Foreskin fibroblast (primary cell): ENCODE measurements at places on chromosomes 12 and 14.

DNA sequence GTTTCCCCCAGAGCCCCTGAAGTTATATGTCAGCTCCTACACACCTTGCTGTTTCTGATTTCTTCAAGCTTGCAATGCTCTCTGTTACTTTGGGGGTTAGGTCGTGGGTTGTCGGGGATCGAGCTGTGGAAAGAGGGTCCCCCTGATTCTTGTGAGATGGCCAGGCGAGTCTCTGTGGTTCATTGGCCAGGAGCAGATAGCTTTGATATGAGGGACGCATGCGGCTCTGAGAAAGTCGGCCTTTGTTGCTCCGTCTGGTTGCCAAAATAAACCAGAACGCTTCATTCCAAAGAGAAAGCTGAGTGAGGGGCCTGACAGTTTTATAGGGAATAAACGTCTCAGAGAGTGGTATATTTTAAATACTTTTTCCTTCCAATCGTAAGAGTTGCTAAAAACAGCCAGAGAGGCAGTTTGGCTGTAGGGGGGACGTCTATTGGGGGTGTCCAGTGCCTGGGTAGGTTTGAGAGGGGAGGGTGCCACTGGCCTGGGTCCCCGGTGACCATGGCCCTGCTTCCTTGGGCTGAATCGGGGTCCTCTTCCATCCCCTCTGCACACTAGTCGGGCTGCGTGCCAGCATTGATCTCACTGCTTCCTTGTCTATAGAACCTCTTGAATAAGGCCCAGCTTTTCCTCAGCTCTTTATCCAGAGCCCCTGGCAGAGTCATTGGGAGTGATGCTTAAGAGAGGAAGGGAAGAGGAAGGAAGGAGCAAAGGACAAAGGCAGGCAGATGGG is 18.9 kb downstream of the CCND2 start:
- DNase-seq = no peak

DNA sequence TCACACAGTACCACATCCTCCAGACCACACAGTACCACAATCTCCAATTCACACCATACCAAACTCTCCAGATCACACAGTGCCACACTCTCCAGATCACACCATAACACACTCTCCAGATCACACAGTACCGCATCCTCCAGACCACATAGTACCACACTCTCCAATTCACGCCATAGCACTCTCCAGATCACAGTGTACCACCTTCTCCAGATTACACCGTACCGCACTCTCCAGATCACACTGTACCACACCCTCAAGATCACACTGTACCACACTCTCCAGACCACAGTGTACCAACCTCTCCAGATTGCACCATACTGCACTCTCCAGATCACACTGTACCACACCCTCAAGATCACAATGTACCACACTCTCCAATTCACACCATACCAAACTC is 184.9 kb downstream of the NTF3 start:
- no peak for DNase-seq

DNA sequence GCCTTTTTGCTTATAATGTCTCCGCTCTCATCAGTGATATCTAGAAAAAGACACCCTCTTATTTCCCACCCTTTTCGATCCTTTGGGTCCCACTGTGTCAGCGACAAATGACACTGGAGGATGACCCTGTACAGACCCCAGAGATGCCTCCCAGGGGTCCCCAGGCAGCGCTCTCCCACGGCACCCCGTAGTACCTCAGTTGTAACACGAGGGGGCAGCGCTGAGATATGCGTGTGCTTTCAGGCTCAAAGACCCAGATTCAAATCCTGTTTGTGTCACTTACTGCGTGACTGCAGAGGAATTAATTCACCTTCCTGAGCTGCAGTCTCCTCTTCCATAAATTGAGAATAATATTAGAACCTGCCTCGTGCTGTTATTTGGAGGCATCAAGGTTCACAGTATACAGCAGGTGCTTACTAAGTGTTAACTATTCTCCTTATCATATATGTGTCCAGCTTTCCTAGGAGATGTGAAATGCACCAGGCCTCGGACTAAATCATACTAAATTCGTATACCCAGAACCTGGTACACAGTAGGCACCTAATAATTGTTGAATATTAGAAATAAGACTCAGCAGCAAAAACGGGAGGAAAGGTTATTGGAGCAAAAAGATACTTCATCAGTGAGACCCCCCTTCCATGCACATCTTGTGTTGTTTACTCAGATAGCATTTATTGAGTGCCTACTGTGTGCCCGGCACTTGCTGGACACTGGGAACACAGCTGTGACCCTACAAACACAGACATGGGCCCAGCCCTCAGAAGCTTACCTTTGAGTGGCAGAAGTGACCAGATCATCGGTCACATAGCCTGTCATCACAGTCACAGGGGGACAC is 99.9 kb downstream of the PHETA1 start:
- DNase-seq = no peak

DNA sequence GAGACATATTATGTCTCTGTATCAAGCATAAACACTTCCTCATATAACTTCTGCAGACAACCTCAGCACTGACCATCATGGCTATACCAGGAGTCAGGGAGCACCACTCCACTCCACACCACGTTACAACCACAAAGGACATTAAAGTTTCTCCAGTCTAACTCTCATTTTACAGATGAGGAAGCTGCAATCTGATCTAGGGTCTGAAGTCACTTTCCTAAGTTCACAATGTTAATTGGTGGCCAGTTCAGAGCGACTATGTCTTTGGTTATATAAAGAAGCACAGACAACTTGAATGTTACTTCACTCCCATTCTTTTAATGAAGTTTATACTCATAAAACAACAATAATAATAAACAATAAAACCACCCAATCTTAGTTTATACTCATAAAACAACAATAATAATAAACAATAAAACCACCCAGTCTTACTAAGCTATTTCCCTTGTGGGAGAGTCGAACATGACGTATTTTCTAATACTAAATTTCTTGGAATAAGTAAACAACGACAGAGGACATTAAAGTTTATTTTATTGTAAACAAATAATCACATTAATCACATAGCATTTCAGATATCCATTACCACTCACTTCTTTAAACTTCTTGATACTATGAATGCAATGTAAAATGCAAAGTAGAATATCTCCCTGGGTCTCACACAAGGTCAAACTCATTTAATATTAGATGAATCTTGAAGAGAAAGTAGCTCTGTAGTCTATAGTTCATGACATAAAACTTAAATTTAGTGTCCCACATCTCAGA is 72.4 kb upstream of the SSTR1 start:
- DNase-seq = no peak

DNA sequence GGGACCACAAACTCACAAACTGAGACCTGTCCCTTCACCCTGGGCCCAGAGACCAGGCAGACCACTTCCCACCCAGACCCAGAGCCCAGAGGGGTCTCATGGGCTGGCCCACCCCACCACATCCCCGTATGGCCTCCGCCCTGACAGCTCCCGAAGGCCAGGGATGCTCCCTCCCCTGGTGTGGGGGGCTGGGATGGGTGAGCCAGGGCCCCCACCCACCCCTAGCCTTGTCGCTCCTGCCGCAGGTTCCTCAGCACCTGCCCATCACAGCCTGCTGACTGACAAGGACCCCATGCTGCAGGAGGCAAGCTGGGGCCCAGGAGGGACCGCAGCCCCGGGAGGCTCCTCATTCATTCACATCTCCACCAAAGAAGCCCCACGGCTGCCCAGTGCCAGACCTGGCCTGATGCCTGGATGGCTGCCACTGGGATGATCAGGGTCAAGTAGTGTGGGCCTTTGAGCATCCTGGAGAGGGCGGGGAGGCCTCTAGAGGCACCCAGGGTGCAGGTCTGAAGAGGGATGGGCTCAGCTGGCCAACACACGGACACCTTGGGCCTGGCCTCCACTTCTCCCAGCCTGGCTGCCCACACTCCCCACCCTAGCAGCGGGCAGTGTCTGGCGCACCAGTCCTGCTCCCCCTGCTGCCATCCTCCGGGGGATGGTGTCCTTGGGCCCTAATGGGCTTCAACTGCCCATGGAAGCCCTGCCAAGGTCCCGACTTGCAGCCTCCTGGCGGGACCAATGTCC is 24.7 kb upstream of the GPR132 start:
- DNase-seq = no peak

GRCh38 chr12:31687101-31687527 is 27.6 kb downstream of the ETFBKMT start:
- no peak for DNase-seq

GRCh38 chr12:89949457-89950195 is 241.0 kb upstream of the ATP2B1 start:
- DNase-seq = peak; percentile 35

DNA sequence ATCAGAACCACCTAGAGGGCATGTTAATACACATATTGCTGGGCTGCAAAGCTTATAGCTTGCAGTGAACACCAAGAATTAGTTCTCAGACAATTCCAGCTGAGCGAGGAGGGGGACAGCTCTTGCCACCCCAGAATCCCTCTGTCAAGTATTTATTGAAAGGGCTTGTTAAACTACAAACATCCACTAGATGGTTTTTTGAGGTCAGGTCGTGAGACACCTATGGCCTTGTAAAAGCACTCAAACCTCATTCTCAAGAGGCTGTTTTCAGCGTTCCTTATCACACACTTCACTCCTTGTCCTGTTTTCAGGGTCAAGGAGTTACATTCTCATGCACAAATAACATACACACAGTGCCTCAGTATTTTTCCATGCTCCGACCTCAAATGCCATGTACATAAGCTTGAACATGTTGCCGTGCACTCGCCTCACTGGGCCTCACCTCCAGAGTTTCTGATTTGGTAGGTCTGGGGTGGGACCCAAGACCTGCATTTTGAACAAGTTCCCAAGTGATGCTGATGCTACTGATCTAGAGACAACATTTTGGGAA is 98.8 kb upstream of the PTPRR start:
- DNase-seq = no peak

DNA sequence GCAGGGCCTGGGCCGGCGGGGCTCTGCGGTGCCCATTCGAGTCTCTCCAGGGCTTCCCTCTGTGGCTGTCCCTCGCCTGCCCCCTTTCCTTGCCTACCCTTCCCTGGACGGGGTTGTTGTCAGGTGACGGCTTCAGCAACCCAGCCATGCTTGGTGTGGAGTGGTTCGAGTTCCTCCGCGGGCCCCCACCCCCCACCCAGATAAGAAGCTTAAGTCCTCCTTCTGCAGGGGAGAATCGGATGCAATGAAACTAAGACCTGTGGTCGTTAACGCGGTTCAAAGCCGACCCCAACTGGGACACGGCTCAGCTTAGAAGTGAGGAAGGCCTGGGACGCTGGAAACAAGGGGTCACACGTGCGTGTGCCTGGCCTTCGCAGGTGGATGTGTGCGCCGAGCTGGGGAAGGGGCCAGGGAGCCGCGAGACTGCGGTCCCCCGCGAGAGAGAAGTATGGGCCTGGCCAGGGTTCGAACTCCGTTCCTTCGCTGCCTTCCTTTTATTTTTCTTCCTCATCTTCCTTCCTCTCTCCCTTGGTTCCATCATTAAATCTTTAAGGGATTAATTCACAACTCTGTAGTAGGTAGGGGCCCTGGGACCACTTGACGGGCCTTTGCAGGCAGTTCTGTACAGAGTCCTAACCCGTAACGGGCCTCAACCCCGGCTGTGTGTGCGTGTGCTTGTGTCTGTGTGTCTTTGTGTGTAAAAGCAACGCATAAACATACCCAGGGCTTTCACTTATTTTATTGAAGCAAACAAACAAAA is 3.5 kb downstream of the TTC6 start:
- DNase-seq = no peak

GRCh38 chr14:93056166-93056839 is 59.4 kb downstream of the ITPK1 start:
- DNase-seq = no peak

- DNase-seq = no peak
Observed at GRCh38 chr14:54889919-54890318, 12.7 kb downstream of the GCH1 start.

DNA sequence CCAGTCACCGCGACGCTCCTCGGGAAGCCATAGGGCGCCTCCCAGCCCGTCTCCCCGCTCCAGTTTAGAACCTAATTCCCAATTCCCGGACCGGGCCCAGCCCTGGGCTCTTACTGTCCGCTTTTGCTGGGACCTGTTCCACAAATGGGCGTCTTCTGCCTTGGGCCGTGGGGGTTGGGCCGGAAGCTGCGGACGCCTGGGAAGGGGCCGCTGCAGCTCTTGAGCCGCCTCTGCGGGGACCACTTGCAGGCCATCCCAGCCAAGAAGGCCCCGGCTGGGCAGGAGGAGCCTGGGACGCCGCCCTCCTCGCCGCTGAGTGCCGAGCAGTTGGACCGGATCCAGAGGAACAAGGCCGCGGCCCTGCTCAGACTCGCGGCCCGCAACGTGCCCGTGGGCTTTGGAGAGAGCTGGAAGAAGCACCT is 797 bp downstream of the UNG start:
- peak; percentile 84 for DNase-seq

DNA sequence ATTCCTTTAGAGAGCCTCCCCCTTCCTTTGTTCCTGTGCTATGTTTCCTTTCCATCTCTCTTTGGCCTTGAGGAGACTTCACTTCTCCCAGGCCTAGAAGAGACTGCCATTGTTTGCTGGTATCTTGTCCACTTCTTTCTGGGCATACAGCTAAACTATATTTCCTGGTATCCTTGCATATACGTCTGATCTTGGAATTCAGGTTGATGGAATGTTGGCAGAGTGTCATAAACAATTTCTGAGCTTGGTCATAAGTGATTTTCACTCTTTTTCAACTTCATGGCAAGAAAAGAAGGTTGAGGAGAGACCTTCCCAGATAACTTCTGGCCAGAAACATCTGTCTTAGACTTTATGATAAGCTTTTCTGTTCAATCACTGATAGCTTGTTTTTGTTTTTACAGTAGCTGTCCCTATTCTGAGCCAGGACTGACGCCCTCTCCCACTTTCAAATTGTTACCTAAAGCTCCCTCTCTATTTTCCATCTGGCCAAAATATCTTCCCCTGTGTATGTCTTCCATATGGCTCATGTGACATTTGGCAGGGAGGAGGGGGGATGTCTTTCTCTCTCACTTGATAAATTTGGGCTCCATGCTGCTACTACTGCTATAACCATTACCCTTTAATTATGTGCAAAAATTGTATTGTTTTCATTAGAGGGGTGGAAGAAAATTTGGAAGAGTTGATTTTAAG is 457.0 kb downstream of the ADAMTS20 start:
- DNase-seq = no peak
